ENCODE measurements at places on chromosomes 12 and 14.

DNA sequence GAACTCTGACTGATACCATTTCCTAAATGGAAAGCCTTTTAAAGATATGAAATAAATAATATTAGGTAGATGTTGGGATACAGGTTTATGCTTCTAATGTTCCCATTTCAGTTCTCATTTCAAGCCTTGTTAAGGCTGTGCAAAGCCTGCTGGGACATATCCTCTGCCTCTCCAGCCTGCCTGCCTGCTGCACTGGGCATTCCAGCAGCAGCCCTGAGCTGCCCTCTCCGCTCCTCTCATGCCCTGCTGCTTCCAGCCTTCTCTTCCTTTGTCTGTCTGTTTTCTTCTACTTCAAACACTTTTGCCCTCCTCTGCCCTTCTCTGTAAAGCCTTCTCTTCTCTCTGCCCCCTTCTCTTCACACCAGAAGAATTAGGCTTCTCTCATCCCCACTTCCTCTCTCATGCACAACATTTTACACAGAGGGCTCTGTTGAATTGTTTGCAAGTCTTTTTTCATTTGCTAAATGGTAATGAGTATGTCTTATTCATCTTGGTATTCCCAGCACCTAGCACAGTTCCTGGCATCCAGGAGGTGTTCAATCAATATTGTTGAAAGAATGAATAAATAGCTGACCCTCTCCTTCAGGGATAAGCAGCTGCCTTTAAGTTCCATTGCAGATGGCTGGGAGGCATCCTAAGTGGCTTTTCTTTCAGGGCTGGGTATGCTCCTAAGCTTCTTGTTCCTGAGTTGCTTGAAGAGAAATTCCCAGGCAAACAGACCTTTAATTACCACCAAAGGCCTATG lies 292.3 kb downstream of the TMEM117 start:
- no peak for DNase-seq

GRCh38 chr14:50344116-50344775 lies 32.1 kb downstream of the DMAC2L start:
- no peak for DNase-seq

DNA sequence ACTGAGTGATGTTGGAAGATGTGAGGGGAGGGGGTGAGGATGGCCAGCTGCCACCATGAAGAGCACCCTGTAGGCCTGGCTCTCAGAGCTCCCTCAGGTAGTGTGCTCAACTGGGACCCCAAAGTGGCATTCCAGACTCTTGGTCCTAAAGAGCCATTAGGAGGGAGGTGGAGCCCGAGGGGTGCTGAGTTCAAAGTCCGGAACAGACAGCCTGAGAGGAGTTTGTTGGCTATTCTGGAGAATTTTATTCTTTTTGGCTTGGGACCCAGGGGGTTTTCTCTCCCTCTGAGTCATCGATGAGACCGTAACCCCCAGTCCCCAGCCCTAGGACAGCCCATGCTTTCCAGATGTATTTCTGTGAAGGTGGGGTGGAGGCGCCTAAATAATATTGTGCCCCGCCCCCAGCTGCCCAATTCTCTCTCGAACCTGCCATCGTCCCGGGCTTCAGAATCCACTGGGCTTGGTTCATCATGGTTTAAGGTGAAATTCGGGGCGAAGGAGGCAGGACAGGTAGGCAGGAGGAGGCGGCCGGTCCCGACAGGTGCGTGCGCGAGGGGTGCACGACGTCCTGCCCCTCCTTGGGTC lies 690 bp upstream of the RBP5 start:
- no peak for DNase-seq

GRCh38 chr14:92039063-92039718 lies 668 bp downstream of the TRIP11 start:
- DNase-seq: no peak

- DNase-seq: no peak
These were observed 107.1 kb downstream of the TTC8 start for GRCh38 chr14:88931321-88932110.

- DNase-seq: no peak
These were observed 120.9 kb downstream of the EFCAB11 start for GRCh38 chr14:89833661-89834060.

DNA sequence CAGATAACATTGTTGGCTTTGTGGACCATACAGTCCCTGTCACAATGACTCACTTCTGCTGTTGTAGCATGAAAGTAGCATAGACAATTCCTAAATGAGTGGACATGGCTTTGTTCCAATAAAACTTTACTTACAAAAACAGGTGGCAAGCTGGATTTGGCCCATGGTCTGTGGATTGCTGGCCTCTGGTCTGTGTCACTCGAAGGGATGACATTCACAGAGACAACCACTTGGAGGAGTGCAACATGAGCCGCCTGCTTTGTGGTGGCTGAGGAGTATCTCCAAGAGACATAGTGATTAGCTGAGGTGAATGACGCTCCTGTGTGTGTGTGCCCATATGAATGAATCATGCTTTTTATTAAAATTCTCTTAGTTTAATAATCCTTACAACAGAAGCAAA lies 81.3 kb upstream of the NRXN3 start:
- DNase-seq: no peak

GRCh38 chr14:104885973-104886689 lies 21.1 kb downstream of the CEP170B start:
- DNase-seq: no peak

- DNase-seq: no peak
These were observed 105.1 kb upstream of the AMIGO2 start for GRCh38 chr12:47184813-47185212.

GRCh38 chr14:85325134-85326017 lies 204.6 kb upstream of the FLRT2 start:
- DNase-seq: no peak

DNA sequence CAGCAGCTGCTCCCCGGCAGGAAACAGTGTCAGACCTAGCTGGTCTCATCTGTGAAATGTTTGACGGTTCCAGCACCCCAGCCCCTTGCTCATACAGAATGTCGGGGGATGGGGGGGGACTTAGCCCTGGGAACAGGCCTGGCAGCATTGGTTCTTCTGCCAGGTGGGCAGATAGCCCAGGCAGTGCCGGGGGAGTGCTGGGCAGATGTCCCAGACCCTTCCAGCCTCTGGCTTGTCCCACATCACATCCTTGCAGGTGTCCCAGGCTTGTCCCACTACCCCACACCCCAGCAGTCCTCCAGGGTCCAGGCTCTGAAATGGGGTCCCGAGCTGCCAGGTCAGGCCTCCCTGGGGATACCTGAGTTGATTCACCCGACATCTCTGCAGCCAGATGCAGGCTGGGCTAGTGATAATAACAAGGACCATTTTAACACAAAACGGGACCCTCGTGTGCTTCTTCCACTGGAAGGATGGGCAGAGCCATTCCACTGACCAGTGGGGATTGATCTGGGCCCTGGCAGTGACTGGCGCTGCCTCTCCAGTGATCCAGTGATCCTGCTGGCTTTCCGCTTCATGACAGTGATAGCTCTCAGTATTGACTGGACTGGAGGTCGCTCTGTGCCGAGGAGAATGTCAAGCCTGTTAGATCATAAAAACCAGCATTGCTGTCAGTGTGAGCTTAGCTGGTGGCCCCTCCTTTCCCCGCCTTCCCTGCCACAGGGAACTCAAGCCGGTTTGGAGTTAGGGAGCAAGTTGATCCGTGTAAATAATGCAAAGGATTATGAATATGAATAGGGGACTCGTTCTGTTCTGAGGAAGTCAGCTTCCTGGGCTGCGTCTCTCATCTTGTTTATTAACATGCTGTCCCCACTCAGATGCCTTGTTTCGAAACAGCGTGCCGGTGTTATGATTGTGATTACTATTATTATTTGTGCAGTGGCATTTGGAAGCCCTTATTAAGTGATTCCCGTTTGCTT lies 180.6 kb downstream of the AACS start:
- DNase-seq: no peak

GRCh38 chr12:132287391-132288238 lies 41.8 kb downstream of the GALNT9 start:
- DNase-seq: no peak

GRCh38 chr12:48972213-48972951 lies 847 bp upstream of the WNT10B start:
- DNase-seq: no peak

DNA sequence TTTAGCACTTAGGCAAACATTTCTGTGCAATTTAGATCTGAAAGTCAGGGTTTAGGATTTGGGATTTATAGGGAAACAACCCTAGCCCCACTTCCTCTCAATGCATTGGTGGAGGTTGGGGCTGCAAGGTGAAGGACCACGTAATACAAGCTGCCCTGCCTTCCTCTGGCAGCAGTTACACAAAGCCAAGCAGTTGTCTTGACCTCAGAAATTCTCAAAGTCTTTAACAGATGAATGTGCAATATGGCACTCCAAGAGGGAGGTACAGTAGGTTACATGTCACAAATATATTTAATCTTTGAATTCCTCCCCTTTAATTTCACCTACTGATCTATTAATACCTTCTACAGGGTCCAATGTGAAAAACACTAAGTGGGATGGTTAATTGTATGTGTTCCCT lies 23.9 kb downstream of the IFNG-AS1 start:
- DNase-seq: no peak

GRCh38 chr12:27810756-27811155 lies 30.7 kb upstream of the MANSC4 start:
- DNase-seq: no peak

DNA sequence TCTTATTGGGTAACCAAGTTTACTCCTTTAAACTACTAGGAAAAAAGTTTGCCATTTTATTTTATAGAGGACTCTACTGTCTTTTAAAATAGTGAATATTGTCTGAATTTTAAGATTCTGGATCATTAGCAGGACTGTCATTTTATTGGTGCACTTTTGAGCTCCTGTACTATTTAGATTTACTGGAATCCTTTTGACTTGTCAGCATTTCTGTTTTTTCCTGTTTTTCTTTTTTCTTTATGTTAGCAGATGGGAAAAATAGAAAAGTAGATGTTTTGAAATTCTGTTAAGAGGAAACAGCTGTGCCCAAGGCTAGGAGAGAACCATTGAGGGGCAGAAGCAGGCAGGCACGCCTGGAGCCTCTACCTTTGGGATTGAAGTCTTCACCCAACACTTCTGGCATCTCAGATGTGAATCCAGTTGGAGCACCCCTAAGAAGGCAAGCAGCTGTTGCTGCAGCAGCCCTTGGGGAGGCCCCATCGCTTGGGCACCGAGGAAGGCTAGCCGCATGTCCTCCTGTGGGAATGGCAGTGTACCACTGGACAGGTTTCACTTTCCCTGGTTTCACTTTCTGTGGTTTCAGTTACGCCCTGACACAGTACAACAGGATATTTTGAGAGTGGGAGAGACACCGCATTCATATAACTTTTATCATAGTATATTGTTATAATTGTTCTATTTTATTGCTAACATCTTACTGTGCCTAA lies 11.5 kb downstream of the RIMKLB start:
- DNase-seq: no peak

- no peak for DNase-seq
These were observed 19.8 kb downstream of the XRCC3 start for GRCh38 chr14:103695296-103696069.

DNA sequence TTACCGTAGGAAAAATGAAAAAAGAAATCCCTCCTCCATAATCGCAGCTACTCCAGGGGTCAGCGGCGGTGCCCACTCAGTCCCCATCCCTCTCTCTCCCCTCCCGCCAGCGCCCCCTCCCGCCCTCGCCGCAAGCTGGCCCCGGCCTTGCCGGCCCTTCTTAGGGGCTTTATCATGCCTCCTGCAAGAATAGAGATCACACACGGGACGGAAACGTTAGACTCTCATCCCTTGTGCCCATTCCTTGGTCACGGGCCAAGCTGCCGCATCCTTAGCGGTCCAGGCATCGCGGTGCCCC lies 692 bp upstream of the COX14 start:
- no peak for DNase-seq

GRCh38 chr12:95547522-95548055 lies 3.7 kb downstream of the USP44 start:
- DNase-seq: no peak

DNA sequence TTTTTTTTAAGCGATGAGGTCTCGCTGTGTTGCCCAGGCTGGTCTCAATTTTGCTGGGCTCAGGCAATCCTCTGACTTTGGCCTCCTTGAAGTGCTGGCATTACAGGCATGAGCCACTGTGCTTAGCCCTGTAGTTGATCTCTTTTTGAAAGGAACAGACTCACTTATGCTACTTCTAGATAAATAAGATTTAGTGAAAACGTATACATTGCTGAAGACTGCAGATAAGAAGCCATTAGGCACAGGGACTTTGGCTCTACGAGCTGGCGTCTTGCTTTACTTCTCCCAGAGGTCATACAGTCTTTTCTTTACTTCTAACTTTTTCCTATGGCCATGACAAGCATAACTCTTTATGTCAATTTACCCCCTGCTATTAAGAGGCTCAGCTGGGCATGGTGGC lies 9.4 kb downstream of the PTGR2 start:
- no peak for DNase-seq

- DNase-seq: no peak
These were observed 161.8 kb downstream of the SRGAP1 start for GRCh38 chr12:64006211-64006825.

DNA sequence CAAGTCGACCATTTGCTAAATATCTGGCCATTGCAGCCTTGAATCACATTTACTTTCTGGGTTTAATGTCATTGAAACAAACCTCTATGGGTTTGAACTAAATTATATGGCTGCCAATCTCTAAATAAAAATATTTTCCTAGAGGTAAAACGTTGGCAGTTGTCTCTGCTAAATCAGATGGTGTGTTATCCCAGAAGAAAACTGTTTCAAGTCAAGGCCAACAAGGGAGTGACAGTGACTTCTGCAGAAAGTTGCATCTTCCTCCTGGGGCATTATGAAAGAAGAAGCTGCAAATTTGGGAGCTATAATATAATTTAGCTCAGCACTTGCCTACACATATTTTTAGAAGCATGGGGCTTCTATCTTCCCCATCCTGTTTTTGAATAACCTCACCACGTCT lies 116.2 kb downstream of the TTC8 start:
- no peak for DNase-seq

- DNase-seq: no peak
These were observed at the start of gene KRT6B for GRCh38 chr12:52452101-52452500. KRT6B (minus strand) TSS chr12:52452146; CDS start chr12:52452078, 68 bp downstream.

- no peak for DNase-seq
These were observed 1083.8 kb downstream of the FLRT2 start for GRCh38 chr14:86613786-86614185.

DNA sequence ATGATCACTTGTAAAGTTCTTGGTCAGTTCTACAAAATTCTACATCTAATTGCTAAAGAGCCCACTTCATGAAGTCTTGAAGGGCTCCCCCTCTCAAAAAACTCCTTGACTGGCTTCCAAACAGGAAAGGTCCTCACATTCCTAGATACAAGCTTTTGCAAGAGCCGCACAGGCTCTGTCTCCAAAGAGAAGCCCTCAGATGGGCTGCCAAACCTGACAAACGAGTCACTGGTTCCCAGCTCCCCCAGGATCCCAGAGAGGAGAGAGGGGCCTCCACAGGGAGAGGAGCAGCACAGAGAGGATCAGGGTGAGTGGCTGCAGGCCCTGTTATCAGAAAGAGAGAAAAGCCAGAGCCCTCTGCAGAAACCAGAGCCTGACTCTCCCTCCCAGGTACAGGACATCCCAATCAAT lies 5.8 kb downstream of the NID2 start:
- DNase-seq: no peak

DNA sequence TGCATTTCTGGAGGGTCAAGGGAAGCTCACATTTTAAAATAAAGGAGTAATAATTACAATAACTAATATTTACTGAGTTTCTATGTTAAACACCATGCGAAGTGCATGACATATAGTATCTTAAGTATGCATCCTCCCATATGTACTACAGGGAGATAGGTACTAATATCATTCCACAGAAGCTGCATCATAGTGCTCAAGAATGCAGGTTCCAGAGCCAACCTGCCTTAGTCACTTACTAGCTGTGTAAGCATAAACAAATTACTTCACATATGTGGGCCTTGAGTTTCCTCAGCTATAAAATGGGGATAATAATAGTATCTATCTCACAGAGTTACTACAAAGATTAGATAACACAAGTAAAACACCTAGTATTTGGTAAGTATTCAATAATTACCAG lies 18.3 kb downstream of the ARMH4 start:
- no peak for DNase-seq

GRCh38 chr12:9331218-9331626 lies 123.0 kb upstream of the PZP start:
- no peak for DNase-seq

Data from vagina (tissue), 2 donors.